ENCODE measurements at places on chromosomes 2 and 18. TPM values are rescaled to one million over a fixed set of nuclear protein-coding genes. Genes with fewer than 3 reads are reported as not detected.

The PDE11A gene
- not detected for total RNA-seq

The ASIC4 gene
- 0.08 TPM for total RNA-seq

The PER2 gene
- 26.6 TPM for total RNA-seq

The LYG1 gene
- 0.08 TPM for total RNA-seq

- DNase-seq = no peak
Measured at GRCh38 chr2:105237045-105237765, 4.3 kb upstream of the GPR45 start.

GRCh38 chr2:14530506-14530905 is 102.0 kb upstream of the LRATD1 start:
- no peak for DNase-seq

The CFAP65 gene
- total RNA-seq = not detected

The CCNT2 gene
- 11.8 TPM for total RNA-seq

The NEB gene
- 1.2 TPM for total RNA-seq

The REG3G gene
- total RNA-seq = not detected

DNA sequence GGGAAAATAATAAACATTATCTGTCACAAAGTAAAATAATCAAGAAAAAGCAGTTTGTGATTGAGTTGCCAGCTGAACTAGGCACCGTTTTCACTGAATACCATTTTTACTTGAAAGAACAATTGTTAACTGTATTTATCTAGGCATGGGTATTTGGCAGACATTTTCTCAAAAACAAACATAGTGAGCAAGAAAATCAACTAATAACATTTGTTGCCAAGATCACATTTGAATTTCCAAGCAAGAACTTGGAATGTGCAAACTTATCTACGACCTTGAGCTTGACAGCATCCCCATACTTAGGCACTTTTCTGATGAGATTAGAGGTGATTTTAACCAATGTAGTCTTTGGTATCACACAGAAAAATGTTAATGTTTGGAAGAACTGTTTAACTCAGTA is 16.7 kb downstream of the SS18 start:
- DNase-seq = no peak

All from HT-29 (cell line).